Body of pancreas (tissue), 4 donors: ENCODE measurements at places on chromosomes 13 and 19. TPM values are rescaled to one million over a fixed set of nuclear protein-coding genes. Genes with fewer than 3 reads are reported as not detected.

- H3K27ac ChIP-seq, result no peak overlapping the region
- H3K4me1 ChIP-seq, result no peaks in the 10 kb centered on the region
- no peaks in the 10 kb centered on the region for H3K36me3 ChIP-seq
- DNase-seq, result no peak
- no peak overlapping the region for H3K4me3 ChIP-seq
- H3K27me3 ChIP-seq, result no peaks in the 10 kb centered on the region
Observed at GRCh38 chr13:43433691-43434141, 353.1 kb downstream of the ENOX1 start.

DNA sequence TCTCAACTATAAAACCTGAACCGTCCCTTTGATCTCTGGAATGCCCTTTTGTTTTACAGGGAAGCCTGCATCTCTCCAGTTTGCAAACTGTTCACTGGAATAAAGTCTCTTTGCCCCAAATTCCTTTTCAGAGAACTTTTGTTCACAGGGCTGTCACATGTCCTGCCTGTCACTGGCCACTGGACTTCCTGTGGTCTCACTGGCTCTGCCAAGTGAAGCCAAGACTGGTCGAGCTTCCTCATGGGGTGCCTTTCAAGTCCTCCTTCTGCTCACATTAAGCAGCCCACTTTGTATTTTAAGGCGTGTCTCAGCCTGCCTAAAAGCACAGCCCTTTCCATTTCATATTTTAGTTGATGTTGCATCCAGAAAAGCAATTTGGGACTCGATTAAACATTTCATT lies 215.7 kb downstream of the KATNAL1 start:
- no peaks in the 10 kb centered on the region for H3K4me1 ChIP-seq
- DNase-seq, result no peak
- H3K27me3 ChIP-seq, result no peaks in the 10 kb centered on the region

- no peak for DNase-seq
- peaks cover 10% of the 10 kb centered on the region for H3K4me1 ChIP-seq
- no peak overlapping the region for H3K27ac ChIP-seq
- no peaks in the 10 kb centered on the region for H3K36me3 ChIP-seq
Observed at GRCh38 chr13:99075268-99076191, 97.7 kb upstream of the DOCK9 start.

The CYP2A13 gene
- not detected for total RNA-seq

The VSTM1 gene
- total RNA-seq, result not detected

The PSG6 gene
- total RNA-seq, result not detected
